ENCODE measurements at places on chromosomes 5 and 9.
A peak's percentile ranks its signal among the peaks of the same experiment; 100 is the strongest.

GRCh38 chr9:112754578-112754977 is 4.0 kb downstream of the SNX30 start:
- peak; percentile 15 for DNase-seq

GRCh38 chr5:25579111-25579510 is 934.3 kb upstream of the CDH10 start:
- no peak for DNase-seq

GRCh38 chr5:30900367-30900766 is 293.1 kb upstream of the CDH6 start:
- DNase-seq = no peak

DNA sequence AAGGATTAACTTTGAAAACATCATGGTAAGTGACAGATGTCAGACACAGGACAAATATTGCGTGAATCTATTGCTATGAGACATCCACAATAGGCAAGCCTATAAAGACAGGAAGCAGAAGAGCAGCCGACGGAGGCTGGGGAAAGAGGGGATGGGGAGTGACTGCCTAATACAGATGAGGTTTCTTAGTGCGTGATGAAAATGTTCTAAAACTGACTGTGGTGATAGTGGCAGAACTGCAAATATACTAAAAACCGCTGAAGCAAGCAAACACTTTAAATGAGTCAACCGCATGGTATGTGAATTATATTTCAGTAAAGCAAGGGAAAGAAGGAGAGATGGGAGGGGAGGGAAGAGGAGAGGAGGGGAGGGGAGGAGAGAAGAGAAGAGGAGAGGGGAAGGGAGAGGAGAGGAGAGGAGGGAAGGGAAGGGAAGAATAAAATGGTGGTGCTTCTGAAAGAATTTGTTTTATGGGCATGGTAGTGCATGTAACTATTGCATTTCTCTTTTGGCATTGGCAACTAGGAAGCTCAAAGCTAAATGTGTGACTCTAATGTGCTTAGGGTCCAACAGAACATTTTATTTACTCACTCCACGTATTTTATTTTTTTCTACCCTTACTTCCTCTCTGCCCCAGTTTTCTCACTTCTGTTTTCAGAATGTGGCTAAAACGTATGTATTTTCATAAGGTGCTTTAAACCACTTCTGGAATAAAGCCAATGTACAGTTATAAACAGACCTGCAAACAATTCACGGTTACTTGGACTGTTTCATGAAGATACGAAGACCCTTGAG is 21.3 kb downstream of the AKNA start:
- peak; percentile 30 for DNase-seq

GRCh38 chr5:52693280-52693679 is 94.4 kb upstream of the ITGA1 start:
- DNase-seq = peak; percentile 2

DNA sequence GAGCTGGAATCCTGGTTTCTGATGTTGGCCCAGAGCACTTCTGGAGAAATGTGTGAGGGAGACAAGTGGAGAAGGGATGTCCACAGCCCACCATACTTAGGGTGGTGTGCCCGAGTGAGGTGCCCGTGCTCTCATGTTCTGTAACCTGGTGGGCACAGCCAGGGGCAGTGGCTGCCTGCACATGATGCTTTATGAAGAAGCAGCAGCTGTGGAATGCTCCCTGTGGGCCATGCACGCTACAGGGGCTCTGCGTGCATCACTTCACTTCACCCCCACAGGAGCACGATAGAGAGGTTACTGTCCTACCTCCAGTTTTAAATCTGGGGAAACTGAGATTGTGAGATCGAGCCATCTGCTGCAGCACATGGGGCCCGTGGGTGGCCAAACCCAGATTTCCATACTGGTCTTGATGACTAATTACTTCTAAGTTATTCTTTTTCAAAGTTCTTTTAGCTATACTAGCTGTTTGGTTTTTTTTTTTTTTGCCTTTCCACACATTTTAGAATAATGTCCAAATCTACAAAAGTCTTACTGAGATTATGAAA is 441.6 kb downstream of the GADD45G start:
- no peak for DNase-seq

GRCh38 chr5:20692913-20693312 is 704.9 kb upstream of the CDH18 start:
- DNase-seq = no peak

- DNase-seq = no peak
Measured at GRCh38 chr9:136690806-136691261, 3.6 kb upstream of the AGPAT2 start.

DNA sequence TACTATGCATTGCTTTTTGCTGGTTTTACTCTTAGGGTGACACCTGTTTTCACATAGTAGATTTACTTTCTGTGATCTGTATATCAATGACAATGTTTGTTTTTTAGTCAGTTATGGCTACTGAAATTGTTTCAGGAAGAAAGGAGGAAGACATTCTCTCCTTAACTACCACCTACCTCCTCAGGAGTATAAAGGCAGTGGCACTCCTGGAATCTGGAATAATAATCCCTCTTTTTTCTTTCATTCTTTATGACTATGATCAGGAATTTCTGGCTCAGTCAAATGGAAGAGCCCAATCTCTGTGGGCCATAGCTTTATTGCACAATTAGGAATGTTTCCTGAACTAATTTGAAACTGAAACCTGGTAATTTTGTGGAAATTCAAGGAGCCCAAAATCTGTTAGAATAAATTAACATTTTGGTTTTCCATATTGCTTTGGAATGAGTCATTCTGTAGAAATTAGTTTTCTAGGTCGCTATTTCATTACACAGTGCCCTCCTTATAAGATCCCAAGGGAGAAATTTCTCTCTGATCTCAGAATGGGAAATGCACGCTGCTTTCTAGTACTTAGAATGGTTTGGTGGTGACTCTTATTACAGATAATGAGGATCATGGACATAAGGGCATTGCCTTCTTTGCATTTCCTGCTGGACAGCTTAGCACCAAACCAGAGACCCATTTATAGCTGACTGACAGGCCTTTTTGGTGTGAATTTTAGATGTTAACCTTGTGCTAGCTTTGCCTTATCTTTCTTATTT is 95.3 kb upstream of the VLDLR start:
- DNase-seq = no peak

DNA sequence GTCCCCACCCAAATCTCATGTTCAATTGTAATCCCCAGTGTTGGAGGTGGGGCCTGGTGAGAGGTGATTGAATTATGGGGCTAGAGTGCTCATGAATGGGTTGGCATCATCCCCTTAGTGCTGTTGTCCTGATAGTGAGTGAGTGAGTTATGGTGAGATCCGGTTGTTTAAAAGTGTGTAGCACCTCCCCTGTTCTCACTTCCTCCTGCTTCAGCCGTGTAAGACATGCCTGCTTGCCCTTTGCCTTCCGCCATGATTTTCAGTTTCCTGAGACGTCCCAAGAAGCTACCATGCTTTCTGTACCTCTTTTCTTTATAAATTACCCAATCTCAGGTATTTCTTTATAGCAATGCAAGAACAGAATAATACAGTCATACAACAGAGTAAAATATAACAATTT is 742 bp upstream of the LECT2 start:
- no peak for DNase-seq

DNA sequence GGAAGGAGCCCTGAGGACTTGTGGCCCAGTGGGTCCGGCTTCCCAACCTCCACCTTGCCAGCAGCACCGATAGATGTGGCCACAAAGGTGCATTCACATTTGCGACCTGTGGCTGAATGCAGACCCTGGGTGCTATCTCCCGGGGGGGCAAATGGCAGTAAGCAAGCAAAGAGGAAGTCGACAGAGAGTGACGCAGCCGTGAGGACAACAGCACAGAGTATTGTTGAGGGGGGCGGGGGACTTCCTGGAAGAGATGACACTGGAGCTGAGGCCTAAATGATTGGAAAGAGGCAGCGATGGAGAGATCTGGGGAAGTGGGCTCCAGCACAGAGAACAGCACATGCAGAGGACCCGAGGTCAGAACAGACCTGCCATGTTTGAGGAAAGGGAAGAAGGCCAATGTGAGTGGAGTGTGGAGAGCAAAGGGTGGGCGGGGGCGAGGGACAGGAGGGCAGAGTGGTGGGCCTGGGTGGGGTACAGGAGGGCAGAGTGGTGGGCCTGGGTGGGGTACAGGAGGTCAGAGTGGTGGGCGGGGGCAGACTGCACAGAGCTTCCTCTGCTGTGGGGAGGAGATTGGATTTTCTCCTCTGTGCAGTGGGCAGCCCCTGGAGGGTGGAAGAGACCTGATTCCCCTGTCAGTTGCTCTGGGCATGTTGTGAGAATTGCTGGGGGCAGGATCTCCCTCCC is 42.6 kb downstream of the ADAMTS2 start:
- DNase-seq = no peak

- no peak for DNase-seq
Measured at GRCh38 chr5:150121448-150122157, 34.0 kb downstream of the PDGFRB start.

DNA sequence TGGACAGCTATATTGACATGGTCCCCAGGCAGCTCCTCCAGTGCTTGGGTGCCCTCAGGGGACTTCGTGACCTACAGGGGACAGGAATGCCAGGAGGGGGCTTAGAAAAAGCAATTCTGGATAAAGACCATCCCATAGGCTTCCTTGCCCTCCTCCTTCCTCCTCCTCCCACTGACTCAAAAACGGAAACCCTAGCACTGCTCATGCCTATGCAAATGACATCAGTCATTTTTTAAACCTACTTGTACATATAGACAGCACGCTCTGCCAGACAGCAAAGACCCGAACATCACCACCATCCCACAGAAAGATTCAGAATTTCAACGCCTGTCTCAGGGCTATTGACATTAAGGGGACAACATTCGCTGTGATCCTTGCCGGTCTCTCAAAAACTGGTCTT is 11.0 kb downstream of the IGFBPL1 start:
- no peak for DNase-seq

DNA sequence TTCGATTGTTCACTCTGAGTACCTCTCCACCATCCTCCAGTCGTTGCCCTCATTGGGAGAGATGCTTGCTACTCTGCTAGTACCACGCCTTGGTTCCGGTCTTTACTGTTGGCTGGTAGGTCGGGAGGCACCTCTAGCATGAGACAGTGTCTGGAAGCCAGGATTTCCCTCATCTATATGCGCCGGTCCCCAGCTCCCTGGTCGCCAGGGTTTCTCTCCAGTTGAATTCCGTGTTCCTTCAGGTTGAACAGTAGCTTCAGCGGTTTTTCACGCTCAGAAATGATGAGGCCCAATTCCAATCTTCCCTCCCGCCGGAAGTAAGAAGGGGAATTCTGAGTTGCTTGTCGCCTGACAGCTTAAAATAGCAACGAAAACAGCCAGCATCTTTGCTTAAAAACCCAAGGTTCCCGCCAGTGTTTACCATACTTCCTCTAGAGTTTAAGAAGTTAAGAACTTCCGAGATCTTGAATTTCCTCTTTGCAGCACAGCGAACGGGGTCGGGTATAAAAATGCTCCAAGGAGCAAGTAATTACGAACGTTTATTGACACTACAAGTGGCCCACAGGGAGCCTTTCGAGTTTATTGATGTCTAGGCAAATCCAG is 1.3 kb upstream of the ST8SIA4 start:
- peak; percentile 56 for DNase-seq

- DNase-seq = no peak
Measured at GRCh38 chr9:4566806-4567205, 76.5 kb downstream of the SLC1A1 start.

DNA sequence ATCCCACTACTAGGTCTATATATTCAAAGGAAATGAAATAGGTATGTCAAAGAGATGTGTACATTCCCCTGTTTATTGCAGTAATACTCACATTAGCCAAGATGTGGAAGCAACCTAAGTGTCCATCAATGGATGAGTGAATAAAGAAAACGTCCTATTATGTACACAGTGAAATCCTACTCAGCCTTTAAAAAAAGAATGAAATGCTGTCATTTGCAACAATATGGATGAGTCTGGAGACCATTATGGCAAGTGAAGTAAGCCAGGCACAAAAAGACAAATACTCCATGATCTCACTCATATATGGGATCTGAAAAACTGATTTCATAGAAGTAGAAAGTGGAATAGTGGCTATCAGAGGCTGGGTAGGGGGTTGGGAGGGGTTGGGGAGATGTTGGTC is 909.1 kb upstream of the DMAC1 start:
- DNase-seq = no peak
